Activated CD4-positive, alpha-beta T cell treated with anti-CD3 and anti-CD28 coated beads, Interleukin-2, amount 10 ng/mL, durations not matched to agents 24 days and 14 days (primary cell): ENCODE measurements at places on chromosomes 16 and 17.

- no peak for DNase-seq
Observed at GRCh38 chr17:64502021-64502420, 4.1 kb downstream of the DDX5 start.

DNA sequence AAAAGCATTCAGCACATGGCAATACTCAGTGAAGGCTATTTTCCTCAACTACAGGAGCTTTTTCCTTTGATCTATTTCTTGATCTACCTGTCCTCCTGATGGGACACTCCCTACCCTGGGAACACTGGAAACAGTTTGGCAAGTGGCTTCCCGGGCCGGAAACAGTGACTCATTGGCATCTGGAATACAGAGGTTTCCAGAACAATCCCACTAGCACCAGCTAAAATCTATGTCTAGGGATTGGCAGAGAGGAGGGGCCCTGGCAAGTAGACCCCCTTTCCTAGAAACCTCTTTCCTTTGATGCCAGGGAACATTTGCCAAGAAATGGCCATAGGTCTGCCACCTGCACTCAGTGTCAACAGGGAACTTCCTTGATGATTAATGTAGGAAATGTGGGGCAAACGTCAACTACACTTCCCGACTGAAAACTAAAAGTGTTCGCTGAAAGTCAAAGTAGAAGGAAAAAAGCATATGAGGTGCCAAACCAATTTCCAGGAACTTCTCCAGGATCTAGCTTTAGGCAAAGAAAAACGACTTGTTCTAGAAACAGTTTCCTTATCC lies 30.4 kb upstream of the FBXW10B start:
- DNase-seq: no peak

- DNase-seq: peak; percentile 2
Observed at GRCh38 chr17:61528171-61528570, 62.8 kb downstream of the NACA2 start.

- DNase-seq: no peak
Observed at GRCh38 chr17:40309949-40310510, 1.1 kb downstream of the RARA start.

- no peak for DNase-seq
Observed at GRCh38 chr17:64531955-64532371, 25.2 kb downstream of the CEP95 start.

- DNase-seq: no peak
Observed at GRCh38 chr16:78057803-78058564, 35.6 kb downstream of the CLEC3A start.

GRCh38 chr16:85029408-85029784 lies 1.8 kb downstream of the KIAA0513 start:
- DNase-seq: peak; percentile 87

DNA sequence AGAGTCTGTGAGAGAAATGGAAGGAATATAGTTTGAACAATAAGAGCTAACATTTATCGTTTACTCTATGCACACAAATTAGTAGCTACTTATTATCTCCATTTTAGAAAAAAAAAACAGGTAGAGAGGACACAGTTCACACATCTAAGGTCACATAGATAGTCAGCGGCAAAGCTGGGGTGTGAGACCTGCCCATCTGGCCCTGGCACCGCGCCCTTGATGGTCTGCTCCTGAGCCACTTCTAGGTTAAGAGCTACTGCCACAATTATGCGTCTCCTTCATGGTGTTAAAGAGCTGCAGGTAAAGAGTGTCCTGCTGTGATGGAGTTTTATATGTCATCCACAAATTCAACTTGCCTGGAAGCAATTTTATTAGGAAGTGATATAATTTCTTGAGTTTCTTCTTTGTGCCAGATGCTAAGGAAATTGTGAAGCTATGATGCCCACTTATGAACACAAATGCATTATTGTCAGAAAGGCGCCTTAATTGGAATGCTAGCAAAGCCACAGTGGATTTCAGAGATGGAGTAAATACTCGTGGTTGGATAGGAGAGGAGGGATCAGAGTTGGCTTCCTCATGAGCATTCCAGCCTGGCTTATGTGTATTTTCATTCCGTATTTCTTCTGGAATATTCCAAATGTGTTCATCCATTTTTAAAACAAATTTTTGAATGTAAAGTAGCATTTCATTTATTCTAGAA lies 21.3 kb upstream of the MFSD6L start:
- DNase-seq: no peak

- no peak for DNase-seq
Observed at GRCh38 chr16:2054543-2055245, 6.9 kb downstream of the TSC2 start.

DNA sequence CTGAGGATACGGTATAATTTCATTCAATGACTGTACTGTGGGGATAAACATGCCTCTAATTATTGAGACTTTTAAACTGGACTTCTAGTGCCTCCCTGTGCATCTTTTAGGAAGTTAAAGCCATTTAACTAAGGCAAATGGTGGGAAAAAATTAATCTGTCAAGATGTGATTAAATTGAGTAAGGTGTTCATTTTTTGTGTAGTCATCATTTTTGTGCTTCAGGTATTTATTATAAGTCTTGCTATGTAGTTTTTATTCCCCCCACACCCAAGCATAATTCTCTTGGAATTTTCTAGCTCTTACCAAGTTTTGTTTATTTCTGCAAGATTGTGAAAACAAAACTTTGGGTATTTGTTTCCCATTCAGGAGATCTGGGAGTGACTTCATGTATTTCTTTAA lies 10.2 kb downstream of the TAF15 start:
- DNase-seq: no peak

DNA sequence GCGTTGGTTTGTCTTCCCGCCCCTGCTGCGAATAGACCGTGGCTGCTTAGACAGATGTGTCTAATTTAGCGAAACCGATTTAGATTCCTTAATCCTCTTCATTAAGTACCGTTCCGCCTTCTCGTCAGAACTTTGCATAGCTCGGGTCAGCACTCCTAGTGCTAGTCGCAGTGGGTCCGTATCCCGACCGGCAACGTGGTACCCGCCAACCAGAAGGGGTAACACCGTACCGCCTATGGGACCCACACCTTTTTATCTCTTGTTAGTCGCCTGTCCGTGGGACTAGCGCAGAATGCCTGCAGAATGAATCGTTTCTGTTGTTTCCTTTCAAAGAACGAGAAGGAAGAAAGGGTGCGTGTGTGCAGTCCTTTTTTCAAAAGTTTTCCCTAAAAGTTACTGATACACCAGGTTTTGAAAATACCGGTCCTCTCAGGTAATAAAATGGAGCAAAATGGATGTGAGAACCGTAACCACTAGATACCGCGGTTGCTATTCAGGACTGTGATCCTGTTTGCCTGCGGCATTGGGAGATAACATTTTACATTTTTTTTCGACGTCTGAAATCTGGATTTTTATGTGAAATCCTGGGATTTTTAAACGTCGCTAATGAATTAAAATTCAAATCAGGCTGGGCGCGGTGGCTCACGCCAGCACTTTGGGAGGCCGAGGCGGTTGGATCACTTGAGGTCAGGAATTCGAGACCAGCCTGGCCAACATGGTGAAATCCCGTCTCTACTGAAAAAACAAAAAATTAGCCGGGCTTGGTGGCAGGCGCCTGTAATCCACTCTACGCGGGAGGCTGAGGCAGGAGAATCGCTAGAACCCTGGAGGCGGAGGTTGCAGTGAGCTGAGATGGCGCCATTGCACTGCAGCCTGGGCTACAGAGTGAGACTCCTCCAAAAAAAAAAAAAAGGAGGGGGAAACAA lies 998 bp upstream of the SRSF1 start:
- no peak for DNase-seq

DNA sequence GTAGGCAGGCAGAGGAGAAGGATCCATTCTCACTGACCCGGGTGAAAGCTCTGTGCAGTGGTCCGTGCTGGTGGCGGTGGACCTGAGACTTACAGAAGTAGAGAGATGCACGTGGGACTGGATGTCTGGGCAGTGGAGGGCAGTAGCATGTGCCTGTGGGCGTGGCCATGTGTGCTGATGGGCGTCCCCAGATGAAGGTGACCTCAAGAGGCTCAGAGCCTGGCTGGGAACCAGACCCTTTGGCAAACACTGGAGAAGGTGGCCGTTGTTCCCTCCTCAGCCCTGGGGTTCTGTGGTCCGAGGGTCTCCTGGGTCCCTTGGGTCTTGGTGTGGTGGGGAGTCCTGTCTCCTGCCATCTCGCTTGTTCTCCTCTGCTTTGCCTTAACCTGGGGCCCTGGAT lies 15.6 kb downstream of the WSCD1 start:
- DNase-seq: no peak

DNA sequence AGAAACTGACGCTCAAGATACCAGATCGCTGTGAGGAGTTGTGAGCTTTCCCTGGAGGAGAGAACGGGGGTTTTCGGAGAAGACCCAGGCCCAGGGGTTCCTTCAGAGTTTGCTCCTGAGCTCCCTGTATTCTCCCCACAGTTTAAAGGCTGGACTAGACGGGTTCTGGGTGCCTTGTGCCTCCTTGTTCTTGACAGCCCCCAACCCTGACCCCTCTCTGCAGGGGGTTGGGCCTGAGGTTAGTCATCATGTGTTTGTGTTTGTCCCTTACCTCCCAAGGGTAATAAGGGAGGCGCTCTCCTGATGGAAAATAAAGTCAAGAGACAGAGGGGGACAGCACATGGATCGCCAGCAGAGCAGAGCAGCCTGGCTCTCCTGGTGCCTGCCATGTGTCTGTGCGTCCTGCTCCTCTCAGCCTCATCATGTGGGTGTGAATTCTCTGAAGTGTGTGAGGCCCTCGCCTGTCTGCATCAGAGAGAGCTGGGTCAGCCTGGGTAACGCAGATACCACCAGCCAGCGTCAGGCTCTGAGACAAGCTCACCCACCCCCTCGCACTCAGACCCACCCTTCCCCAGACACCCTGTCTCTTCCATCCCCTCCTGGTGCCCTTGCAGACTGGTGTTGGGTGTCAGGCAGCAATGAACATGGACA lies 8.7 kb downstream of the HEXIM2 start:
- no peak for DNase-seq

GRCh38 chr16:27083861-27084261 lies 17.1 kb downstream of the C16orf82 start:
- no peak for DNase-seq

DNA sequence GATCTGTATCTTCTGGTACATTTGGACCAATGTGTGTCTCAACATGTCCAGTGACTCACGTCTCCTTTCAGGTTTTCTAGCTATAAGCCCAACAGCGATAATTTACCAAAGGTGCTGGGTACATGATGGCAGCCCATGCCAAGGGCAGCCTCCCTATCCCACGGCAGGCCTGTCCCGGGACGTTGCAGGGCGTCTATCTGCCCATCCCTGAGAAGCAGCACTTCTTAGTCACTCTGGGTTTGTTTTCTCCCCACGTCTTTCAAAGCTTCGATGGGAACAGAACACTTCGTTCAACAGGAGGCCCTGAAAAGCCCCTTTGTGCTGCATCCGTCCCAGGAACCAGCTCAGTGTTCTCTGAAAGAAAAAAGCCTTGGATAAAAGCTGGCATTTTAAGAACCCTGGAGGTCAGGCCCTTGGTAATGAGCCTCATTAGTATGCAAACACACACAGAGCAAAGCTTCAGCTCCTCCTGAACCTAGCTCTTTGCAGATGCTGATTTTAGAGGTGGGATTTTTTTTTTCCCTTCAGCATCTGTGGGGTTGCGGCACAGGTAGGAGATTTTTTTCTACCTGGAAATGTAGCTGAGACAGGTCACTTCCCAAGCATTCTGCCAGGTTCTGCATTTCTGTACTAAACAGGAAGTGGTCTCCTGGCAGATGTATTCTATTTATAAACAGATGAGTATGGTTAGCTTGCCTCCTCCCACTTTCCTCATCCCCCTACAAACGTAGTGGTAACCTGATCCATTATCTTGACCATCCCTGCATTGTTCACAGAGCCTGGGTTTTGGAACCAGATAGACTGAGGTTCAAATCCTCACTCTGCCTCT lies 17.5 kb upstream of the MT4 start:
- DNase-seq: no peak

- no peak for DNase-seq
Observed at GRCh38 chr16:11517961-11518360, 68.8 kb downstream of the LITAF start.

DNA sequence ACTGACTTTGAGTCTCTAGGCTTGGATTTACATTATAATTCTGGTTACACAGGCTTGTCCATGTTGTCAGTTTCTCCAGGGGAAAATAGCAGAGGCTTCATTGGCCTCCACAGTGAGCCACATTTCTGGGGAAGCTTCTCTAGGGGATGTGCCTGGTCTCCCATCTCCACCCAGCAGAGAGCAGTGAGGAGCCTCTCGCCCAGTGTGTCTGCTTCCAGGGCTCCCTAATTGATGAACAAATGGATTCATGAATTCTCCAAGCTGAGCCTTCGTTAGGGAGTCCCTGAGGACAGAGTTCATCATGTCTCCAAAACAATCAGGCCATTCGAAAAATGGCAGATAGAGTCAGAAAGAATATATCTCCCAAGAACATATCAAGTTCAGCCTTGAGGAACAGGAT lies 162.4 kb upstream of the TOX3 start:
- no peak for DNase-seq

GRCh38 chr16:30184096-30184890 lies 891 bp downstream of the CORO1A start:
- DNase-seq: peak; percentile 95

DNA sequence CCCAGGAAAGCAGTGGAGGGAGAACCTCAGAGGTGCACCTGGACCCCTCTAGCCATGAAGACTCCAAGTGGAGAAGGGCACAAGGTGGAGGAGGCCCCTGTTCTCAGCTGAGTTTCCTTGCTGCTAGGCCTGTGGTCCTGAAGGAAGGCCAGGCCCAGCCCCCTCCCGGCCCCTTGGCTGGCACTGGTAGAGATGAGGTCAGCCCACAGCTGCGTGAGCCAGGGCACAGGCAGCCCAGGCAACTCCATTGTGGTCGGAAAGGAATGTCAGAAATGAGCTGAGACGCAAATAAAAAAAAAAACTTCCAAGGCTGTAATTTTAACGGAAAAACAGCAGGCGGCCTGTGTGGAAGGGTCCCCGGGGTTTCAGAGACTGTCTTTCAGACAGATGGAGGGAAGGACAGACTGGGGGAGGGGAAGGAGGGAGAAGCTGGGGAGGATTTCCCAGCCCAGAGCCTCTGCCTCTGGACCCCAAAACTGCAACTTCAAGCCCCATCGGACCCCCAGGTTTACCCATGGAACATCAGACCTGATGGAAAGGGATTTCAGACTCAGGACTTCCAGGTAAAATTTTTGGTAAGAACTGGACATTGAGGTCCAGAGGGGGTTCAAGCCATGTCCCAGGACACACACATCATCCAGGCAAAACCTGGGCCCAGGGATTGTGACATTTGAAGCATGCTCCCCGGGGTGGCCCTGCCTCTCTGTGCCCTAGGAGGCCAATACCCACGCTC lies 25.6 kb upstream of the MRPS23 start:
- DNase-seq: no peak

GRCh38 chr17:44171931-44172455 lies 1.5 kb downstream of the ASB16 start:
- no peak for DNase-seq
